Stimulated activated CD8-positive, alpha-beta memory T cell treated with anti-CD3 and anti-CD28 coated beads, Interleukin-4, amount 100 ng/mL, for 24 hours (primary cell): ENCODE measurements at places on chromosomes 2 and 18.

DNA sequence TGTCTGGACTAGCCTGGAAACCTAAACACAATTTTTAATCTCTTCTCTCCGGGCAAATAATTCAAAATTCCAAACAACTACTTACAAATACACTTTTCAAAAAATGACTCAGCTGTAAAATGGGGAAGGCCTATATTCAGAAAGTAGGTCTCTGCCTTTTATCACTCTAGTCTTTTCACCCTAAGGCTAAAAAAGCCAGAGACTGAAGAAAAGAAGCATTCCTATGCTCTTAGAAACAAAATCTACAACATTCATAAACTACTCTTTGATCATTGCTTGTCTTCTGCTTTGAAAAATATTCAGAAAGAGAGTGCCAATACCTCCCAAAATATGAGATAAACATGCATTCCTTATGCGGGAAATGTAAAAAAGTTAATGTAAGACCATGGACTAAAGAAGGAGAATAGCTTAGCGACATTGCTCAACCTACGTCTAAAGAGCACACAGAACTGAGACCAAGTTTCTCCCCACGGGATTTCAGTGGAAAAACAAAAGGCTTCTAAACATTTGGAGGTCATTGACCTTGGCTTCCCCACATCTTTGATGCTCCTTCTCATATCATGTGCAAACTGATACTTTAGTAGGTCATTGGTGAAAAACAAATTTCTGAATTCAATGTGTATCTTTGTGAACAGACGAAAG lies 74.4 kb upstream of the EPB41L3 start:
- DNase-seq: no peak

GRCh38 chr18:13545514-13545913 lies 180.8 kb downstream of the FAM210A start:
- no peak for DNase-seq

DNA sequence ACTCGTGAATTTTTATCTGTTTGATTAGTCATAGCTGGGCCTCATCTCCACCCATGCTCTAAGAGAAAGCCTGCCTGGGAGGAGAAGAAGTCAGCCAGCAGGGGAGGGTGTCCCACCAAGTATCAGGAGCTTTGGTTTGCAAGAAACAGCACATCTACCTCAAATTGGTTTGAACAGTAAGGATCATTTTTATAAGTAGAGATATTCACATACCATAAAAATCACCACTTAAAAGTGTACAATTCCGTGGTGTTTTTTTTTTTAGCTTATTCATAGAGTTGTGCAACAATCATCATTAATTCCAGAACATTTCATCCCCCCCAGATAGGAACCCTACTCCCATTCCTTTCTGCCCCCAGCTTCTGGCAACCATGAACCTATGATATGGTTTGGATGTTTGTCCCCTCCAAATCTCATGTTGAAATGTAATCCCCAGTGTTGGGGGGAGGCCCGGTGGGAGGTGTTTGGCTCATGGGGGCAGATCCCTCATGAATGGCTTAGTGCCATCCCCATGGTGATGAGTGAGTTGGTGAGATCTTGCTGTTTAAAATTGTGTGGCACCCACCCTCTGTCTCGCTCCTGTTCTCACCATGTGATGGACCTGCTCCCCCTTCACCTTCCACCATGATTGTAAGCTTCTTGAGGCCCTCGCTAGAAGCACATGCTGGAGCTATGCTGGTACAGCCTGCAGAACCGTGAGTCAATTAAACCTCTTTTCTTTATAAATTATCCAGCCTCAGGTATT lies 36.2 kb upstream of the HS6ST1 start:
- DNase-seq: no peak

DNA sequence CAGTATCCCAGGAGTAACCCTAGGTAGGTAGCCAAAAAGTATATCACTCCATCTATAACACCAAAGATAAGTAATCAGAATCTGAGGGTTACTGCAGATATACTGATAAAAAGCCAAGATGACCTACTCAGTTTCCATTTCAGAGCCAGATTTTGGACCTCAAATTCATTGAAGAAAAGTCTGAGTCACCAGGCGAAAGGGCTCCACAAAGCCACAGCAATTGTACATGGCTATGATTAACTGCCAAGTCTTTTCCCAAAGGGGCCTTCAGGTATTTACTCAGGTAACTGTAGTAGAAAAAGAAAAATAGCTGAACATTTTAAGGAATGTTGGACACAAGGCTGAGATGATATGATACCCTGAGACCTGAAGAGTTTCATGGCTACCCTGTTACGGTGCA lies 75.6 kb upstream of the KCNH7 start:
- no peak for DNase-seq

- DNase-seq: no peak
These were observed 428.2 kb upstream of the KCNH7 start for GRCh38 chr2:163266772-163267171.

- no peak for DNase-seq
These were observed 31.0 kb downstream of the GKN2 start for GRCh38 chr2:68921646-68922045.

DNA sequence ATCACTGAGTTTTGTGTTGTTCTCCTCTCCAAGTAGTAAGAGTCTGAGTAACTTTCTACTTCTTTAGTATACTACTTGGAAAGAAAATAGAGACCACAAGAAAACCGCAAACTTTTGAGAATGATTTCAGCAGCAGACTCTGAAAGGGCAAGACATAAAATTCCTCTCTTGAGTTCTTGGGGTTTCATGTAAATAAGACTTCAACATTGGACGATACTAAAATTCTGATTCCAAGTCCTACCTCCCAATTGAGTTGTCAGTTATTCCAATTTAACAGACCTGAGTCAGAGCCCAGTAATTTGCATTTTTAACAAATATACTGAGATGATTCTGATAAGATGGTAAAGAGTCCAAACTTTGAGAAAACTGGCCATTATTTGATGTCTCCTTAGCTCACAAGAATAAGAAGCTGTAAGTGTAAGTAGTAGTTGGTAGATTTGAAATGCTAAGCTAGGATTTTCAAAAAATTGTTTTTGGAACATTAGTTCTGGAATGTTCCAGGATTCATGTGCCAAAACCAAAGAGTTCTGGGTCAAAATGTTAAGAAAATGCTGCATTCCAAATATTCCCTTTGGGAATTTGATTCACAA lies 261.6 kb upstream of the SPOPL start:
- DNase-seq: no peak

- DNase-seq: no peak
These were observed 6.2 kb downstream of the TTL start for GRCh38 chr2:112488201-112488600.

DNA sequence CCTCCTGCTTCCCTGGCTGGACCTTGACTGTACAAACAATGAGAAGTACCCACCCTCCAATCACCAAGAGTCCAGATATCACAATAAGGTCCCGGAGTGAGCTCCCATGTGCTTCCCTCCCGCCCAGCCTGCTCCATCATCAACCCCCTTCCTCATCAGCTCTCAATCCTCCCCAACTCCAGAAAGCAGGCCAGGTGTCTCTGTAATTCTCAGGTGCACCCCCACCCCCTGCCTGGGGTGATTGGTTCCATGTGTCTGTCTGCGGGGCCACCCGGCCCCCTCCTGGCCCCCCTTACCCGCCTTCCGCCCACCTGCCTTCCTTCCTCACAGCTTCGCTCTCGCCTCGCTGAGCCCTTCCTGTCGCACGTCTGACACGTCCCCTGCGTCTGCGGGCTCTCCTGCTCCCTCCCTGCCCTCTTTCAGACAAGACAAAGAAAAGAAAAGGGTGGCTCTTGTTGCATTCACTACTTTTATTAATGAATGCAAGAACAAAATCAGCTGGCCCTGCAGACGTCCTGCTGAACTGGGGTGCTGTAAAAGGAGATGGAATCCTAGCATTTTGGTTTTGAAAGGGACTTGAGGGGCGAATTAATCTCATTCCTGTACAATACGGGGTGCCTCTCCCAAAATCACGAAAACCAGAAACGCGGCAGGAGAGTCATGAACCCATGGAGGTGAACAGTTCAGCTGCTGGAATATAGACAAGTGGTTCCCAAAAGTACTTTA lies 26.5 kb upstream of the IGFBP2 start:
- DNase-seq: peak; percentile 44

DNA sequence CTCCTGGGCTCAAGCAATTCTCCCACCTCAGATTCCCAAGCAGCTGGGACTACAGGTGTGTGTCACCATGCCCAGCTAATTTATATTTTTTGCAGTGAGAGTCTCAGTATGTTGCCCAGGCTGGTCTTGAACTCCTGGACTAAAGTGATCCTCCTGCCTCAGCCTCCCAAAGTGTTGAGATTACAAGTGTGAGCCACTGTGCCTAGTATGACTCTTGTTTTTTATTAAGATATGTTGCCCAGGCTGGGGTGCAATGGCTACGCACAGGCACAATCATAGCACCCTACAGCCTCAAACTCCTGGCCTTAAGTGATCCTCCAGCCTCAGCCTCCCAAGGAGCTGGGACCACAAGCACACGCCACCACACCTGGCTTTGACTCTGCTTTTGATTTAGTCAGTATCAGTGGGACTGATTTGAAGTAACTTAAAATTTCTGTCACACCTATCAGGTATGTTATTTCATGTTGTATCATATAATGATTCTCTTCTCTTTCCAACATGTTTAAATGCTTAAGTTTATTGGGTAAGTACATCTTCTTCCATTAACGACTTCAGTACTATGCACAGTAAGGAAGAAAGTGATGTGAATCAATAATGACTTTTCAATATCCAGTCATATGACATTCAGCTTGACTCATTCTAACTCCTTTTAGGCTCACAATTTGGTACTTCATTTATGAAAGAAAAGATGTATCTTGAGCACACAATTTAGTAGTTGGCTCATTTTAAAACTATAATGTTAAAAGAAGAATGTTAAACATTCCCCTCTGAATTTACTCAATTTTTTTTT lies 6.3 kb downstream of the PPP4R3B start:
- DNase-seq: no peak

DNA sequence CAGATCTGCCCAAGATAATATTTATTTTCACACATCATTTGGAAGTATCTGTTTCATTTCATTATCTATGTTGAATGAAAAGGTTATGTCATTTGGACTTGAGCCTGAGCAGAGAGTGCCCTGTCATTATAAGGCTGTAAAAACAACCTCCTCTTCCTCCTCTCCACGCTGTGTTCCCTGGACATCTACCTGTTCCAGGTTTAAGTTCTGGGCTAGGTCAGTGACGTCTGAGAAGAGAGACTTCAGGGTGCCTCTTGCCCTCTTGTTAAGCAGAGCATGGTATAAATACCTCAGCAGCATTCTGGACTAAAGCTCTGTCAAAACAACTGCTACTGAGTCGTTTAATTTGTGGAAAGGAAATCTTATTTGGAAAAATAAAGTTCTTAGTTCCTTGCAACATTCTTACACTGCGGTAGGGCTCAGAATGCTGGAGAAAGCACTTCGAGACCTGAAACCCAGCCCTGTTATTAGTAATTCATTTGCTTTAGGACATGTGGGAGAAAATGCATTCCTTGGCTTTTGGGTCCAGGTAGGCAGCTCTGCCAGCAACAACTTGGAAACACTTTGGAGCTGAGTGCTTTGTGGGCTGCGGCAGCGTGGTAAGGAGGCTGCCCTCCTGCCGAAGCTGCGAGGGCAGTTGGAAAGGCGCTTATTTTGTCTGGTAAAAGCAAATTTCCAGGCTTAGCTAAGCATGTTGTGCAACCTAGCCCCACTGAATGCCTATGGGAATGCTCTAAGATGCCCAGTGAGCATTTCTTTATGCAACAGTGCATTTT lies 91.8 kb upstream of the NEDD4L start:
- no peak for DNase-seq

DNA sequence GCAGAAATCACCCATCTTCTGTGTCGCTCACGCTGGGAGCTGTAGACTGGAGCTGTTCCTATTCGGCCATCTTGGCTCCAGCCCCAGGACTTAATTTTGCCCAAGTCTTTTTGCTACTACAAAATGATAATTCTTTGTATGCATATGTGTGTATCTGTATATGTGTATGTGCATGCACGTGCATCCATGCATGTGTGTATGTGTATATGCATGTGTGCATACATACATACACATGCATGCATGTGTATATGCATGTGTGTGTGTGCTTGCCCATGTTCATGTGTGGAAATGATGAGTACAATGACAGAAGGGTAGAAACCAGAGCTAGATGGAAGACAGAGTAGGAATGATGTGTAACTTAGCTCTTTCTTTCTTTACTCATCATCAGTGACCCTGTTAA lies 497.9 kb upstream of the SPRED2 start:
- DNase-seq: no peak

DNA sequence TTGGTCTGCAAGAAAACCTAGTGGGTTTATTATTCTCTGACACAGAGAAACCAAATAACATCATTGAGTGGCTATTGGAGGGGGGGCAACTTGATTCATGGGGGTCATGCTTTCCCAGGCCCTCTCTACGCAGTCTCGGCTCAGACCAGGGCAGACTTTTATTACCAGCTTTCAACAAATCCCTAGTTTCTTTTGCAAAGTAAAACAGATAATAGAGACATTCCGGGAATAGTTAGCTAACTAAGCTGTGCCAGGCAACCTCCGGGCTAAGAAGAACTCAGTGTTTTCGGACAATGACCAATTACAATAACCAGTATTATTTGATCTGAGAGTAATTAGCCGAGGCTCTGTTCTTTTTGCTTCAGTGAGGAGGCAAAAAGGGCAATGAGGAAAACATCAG lies 66.3 kb downstream of the CDK15 start:
- no peak for DNase-seq

GRCh38 chr18:23689616-23690504 lies 607 bp downstream of the LAMA3 start:
- no peak for DNase-seq

DNA sequence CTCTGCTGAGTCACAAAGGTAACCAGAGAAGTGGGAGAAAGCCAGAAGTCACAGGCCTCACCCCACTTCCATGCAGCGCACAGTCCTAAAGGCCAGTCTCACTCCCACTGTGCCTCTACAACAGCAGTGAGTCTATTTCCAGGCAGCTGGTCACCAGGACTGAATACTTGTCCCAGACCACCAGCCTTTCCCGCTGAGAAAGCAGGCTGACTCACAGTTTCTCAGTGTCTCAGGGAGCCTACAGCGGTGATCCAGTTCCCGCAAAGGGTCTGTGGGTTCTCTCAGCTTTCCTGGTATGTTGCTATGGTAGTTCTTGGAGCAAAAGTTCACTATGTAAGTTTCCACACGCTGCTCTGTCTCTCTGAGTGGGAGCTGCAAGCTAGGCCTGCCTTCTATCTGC lies 622.5 kb downstream of the RNF144A start:
- no peak for DNase-seq

- DNase-seq: no peak
These were observed 164.7 kb downstream of the AGAP1 start for GRCh38 chr2:235658351-235659174.

GRCh38 chr2:227161947-227162346 lies 2.1 kb downstream of the COL4A4 start:
- no peak for DNase-seq

GRCh38 chr2:236551471-236552211 lies 18.0 kb upstream of the ACKR3 start:
- no peak for DNase-seq
